ENCODE measurements at places on chromosomes 11 and 22.

DNA sequence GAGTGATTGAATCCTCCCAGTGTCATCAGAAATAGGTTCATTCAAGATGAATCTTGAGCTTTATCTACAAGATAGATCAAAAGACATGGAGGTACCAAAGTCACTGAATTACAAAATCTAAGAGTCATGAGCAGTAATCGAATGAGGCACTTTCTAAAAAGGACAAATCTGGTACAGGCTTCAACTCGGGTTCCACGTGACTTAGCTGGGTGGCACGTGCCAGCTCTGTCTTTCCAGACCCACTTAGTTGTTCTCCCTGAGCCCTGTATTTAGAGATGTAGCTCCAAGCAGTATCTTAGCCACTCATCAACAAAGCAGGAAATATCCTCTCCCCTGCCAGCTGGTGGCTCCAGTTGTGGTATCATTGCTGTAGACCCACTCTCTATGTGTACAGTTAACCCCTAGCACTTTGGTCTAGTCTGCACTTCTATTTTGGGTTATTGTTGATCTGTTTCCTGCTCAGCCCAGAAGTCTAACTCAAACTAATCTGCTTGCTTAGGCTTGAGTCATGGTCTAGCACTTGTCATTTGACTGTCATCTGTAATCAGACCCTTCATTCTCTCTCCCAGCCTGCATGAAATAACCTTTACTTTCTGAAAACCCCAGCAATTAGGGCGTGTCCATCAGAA, 528.7 kb downstream of the ETS1 start:
- DNase-seq = no peak

GRCh38 chr11:126660321-126660720, 304.8 kb downstream of the ST3GAL4 start:
- DNase-seq = no peak

DNA sequence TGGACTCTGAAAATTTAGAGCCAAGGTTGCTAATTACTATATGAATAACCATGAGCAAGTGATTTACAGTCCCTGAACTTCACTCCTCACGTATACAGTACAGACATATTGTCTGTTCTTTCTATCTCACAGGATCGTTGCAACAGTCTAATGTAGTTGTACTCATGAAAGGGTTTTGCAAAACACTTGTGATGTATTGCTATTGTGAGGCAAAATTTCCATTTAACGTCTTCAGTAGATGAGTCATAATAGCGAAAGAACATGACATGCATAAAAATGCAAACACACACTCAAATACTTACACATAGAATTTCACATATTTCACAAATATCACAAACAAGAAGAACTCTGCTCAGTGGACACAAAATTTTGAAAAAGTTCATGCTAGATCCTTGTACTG, 134.6 kb upstream of the TRPC6 start:
- no peak for DNase-seq

DNA sequence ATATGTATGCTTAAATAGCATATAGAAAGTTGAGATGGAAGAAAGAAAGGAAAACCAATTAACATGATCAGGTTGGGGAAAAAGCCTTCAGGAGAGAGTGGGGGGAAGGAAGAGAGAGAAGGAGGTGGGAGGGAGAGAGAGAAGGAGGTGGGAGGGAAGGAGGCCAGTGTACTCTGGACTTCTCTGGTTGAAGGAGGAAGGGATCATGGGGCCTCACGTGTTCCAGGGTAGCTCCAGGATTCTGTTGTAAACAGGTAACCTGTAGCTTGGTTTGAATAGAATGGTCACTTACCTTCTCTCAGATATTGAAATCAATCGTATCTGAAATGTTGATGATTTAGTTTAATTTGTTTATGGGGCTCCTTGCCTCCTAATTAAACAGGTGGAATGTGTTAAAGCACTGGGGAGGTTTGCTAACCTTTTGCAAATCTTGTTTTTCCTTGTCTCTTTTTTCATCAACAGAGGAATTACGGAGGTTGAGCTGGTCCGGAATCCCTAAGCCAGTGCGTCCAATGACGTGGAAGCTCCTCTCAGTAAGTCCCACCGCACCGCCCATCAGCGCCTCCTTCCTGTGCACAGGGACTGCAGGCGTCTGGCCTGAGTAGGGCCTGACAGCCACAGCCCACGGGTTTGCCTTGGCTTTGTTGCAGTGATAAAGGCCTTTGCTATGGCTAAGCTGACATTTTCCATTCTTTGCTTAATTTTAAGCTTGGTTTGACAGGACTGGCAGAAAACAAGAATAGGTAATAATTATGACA, 115.9 kb downstream of the TBC1D22A start:
- DNase-seq = no peak
